ENCODE measurements at places on chromosomes 3 and 15.

- DNase-seq, result no peak
Measured at GRCh38 chr3:175338775-175339535, 479.8 kb downstream of the NAALADL2 start.

GRCh38 chr15:80923668-80924067 lies 66.0 kb downstream of the MESD start:
- DNase-seq, result no peak

DNA sequence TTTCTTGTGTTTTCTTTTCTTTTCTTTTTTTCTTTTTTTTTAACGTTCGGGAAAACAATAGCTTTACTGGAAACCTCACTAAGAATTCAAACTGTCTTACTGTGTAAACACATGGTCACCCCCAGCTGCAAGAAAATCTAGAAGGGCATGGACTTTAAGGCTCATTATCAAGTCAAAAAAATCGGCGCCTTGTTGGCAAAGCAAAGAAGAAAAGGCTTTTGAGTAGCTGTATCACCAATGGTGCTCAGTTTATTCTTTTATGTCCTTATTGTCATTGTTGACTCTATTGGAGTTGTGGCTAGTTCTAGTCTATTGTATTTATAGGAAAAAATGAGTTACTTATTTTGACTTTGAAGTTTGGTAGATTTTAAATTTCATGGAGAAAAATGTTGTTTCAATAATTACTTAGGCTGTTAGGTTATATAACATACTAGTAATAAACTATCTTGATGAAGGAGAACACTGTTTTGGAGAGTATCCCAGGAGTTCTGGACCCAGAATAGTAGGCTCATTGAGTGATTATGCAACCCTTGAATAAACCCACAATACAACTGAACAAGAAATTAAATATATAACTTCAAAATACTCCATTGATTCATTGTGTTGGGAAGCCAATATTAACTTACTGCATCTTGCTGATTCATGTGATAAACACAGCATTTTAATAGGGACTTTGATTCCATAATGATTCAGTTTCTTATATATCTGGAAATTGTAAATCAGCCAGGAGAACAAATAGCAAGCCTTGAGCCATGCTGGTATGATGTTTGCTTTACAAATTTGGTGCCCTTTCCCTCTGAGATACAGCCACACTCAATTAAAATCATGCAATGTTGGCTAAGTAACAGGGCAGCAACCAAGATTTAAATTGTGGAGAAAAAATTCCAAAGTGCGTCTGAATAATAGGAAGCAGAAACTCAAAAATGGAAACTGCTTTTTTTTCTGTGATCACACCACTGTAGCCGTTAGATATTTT lies 27.8 kb upstream of the GOLIM4 start:
- no peak for DNase-seq

GRCh38 chr3:149767720-149768119 lies 15.4 kb upstream of the COMMD2 start:
- no peak for DNase-seq

- DNase-seq, result no peak
Measured at GRCh38 chr15:98755138-98755537, 106.8 kb downstream of the IGF1R start.

DNA sequence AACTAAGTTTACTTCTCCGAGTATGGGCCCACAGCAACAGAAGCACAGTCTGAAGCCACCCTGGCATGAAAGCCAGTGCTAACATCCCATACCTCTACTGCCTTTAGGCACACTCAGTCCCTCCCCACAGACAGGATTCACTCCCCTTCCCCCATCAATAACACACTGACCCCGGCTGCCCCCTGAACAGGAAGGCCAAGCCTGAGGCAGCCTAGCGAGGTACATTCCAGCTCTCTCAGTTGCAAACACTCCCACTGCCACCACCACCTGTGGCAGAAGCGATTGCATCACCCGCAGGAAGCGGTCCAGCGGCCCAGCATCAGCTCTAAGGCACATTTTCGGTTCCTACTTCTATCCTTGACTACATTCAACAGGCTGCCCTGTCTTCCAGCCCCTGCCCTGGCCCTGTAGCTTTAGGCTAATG lies 7.0 kb upstream of the BMF start:
- DNase-seq, result no peak

DNA sequence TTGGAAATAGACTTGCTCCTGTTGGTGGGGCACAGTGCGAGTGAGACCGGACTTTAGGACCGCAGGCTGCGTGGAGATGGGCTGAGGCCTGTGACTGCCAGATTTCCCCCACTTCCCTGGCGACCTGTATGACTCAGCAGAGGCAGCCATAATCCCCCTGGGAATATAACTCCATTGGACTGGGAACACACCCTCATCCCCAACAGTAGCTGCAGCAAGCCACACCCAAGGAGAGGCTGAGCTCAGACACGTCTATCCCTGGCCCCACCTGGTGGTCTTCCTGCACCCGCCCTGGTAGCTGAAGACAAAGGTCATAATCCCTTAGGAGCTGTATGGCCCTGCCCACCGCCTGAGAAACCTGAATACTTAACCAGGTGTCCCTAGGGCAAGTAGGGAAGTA lies 42.6 kb downstream of the DZIP1L start:
- DNase-seq, result no peak

- DNase-seq, result no peak
Measured at GRCh38 chr3:166445865-166446264, 608.6 kb upstream of the BCHE start.

GRCh38 chr3:162738784-162739183 lies 1242.2 kb downstream of the OTOL1 start:
- DNase-seq, result no peak

DNA sequence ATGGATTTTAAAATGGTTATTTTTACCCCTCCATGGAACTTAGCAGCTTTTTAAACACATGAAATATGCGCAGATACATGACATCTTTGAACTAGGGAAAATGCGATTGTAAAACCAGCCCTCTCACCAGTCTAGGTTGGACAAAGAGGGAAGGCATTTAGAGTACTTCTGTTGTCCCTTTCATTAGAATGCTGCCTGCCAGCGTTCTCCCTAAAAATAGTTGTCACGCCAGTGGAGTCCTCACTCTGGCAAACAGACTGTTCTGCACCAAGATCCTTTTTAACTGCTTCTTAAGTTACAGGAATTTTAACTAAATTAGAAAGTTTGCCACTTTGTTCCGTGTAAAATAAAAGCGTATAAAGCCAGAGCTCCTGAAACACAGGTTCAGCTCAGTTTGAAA lies 295.3 kb downstream of the VPS13C start:
- DNase-seq, result no peak

GRCh38 chr3:105904251-105904650 lies 35.4 kb upstream of the CBLB start:
- DNase-seq, result no peak

- DNase-seq, result peak; percentile 60
Measured at GRCh38 chr3:73516631-73517030, 108.1 kb downstream of the PDZRN3 start.

DNA sequence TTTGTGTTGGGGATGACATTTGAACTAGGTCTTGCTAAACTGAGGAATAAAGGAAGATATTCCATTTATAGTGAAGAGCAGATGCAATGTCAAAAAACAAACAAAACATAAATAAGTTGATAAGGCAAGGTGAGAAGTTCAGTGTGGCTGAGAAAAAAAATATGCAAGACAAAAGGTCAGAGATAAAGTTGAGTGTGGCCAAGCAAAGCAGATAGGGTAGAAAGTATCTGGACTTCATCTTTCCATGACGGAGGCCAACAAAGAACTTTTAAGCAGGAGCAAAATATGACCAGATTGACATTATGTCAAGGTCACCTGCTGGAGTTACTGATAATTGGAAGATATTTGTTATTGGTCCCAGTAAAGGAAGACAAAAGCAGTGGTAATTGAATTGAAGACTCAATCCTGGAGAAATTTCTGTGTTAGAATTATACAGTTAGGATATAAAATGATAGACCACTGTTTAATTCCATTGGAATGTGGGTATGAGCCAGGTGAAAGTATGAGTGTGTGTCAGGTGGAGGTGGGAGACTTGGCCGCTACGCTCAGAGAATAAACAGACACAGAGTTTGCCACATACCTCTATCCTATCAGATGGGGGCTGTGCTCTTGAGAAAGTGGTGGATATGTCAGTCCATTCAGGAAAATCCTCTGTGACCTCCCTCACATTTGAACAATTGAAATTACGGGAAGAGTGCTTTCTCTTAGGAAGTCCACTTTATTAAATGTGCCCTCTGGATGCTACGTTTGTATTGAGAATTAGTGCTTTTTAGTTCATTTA lies 28.1 kb downstream of the ADIPOQ start:
- DNase-seq, result no peak

DNA sequence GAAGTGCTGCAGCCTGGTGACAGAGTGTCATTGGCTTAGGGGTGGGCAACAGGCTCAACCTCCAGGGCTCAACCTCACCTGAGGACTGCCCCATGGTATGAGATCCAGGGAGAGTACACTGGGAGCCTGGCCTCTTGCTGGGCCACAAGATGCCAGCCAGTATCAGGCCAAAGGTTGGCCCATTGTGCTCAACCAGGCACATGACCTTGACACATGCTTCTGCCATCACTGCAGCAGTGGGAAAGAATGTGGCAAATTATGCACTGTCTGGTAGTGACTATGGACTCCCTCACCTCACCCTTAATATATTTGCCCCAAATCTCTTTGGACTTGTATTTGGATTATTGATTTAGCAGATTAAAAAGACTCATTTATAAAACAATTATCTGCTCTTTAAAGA lies 233.9 kb upstream of the GOLGA6L4 start:
- no peak for DNase-seq

- DNase-seq, result no peak
Measured at GRCh38 chr15:78995921-78996893, 51.4 kb upstream of the CTSH start.

DNA sequence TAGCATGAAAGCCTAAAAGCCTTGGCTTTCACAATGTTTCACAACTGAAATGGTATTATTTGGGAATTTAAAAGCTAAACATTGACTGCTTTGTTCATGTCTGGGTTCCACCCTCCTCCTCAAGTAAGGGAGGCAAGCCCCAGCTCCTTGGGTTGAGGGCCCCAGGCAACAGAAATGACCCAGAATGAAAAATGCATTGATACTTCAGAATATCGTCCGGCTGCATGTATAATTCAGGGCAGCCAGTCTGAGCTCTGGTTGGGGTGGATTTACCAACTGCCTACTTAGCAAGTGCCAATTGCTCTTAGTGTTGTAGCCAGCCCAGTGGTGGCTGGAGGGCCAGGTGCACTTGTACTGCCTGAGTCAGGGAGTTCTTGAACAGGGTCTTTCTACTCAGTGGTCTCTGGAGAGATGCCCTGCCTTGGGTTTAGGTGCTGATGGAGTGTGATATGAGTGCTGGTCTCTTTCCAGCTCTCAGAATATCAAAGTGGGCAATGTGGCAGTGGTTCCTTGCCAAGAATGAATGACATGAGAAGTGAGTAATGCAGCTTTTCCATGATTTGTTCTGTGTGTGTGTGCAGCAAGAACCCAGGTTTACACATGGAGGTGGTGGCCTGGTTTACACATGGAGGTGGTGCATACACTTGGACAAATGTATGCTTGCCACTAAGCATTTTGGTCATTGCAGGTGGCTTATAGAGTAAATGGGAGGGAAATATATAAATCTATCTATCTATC lies 40.9 kb upstream of the ADAMTSL3 start:
- DNase-seq, result no peak

DNA sequence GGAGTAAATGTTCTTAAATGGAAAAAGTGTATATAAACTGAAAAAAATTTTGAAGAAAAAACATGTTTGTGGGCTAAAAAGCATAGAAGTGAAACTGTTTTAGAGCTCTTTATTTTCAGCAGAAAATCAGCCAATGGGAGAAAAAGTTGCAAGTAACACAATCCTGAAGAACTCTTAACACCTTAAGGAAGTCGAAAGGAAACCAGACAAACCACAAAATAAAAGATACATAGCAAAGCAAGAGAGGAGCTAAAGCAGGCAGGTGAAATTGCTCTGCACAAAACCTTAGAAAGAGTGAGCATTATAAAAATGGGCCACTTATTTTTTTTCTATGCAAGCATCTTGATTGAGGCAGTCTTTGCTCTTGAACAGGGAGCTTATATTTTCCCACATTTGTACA lies 300.5 kb downstream of the RAP2B start:
- no peak for DNase-seq

Measured in DMS153 (cell line).